Stimulated activated CD8-positive, alpha-beta memory T cell treated with anti-CD3 and anti-CD28 coated beads, Interleukin-2, amount 100 ng/mL, for 1 hour (primary cell): ENCODE measurements at places on chromosomes 1 and 21.

DNA sequence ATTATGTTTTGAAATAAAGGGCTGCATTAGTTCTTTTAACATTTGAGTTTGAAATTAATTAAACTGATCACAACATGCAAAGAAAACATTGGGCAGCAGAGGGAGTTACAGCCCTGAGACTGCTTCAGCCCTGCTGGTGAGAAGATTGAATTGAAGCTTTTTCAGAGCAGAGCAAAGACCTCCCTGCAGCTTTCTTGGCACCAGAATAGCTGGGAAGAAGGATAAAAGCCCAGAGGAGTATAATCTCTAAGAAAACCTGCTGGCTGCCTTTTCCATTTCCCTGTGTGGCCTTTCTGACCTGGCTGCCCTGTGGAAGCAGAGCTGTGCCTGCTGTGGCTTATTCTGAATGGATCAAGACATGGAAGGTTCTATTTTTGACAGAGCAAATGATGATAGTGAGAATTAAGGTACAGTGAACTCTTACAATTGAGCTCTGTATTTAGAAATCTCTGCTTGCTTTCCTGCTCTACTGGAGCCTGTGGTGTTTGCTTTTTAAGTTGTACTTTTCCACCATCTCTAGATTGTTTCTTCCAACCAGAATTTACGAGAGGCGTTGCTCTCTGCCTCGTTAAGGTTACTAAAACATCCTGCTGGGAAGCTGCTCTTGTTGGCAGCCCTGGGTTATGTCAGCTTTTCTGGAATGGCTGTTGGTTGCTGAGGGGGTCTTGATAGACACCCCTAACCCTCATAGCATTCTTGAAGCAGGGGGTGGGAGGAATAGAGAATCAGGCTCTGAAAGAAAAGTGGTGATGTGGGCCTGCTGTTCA lies 9.9 kb downstream of the SNRPE start:
- DNase-seq = no peak

DNA sequence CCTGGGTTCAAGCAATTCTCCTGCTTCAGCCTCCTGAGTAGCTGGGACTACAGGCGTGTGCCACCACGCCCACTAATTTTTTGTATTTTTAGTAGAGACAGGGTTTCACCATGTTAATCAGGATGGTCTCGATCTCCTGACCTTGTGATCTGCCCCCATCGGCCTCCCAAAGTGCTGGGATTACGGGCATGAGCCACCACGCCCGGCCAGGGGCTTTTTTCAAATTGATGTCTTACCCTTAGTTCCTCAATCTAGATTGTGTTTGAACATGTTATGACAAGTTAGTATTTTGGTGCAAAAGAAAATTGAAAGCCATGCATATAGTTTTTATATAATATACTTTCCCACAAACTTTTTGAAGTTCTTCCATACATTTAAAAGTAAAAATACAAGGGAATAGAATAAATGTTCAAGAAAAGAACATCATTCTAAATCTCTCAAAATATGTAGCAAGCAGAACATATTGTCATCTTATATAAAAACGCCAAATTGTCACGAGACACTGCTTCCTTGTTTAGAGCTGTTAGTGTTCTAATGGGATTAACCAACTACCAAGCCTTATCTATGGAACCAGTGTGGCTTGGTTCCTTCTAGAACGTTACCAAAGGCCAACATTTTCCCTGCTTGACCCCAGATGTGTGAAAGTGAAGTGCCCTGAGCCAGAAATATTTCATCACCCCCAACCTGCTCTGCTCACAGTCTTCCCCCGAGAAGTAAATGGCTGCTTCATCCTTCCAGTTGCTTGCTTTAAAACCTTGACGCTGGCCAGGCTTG lies 9.5 kb upstream of the PLEKHM2 start:
- no peak for DNase-seq

DNA sequence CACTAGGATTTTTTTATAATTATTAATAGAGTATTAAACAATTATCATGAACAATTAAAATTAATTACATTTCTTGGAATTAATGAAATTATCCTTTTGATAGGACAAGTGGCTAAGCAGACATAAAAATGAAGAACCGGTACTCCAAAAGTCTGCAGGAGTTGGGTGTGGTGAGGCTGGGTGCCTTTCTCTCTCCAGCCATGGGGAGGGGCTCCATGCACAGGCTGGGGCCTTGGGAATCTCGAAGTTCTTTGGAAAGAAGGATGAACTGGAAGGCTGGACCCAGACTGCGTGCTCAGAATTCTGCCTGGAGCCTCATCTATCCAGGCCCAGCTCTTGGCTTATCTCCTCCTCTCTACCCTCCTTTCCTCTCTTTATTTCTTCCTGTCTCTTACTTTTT lies 94.1 kb downstream of the ACTL8 start:
- no peak for DNase-seq

- DNase-seq = no peak
Observed at GRCh38 chr1:1165485-1165884, 8.2 kb upstream of the TTLL10 start.

- no peak for DNase-seq
Observed at GRCh38 chr1:212256369-212256768, 28.8 kb upstream of the PPP2R5A start.

DNA sequence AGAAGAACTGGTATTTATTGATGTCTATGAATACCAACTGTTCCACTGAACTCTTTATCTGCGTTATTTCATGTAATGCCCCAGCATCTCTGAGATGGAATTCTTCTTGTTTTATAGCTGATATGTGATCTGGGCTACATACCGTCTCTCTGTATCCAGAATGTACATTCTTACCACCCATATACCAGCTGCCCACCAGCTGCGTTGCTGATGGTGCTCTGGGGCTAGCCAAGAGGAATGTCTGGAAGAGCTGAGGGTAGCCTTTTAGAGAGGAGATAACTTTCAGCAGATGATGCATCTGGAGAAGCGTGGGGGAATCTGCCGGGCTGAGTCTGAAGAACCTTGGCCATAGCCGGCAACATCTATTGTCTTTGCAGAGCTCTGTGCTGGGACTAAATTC lies 137.5 kb downstream of the RYR2 start:
- DNase-seq = no peak

DNA sequence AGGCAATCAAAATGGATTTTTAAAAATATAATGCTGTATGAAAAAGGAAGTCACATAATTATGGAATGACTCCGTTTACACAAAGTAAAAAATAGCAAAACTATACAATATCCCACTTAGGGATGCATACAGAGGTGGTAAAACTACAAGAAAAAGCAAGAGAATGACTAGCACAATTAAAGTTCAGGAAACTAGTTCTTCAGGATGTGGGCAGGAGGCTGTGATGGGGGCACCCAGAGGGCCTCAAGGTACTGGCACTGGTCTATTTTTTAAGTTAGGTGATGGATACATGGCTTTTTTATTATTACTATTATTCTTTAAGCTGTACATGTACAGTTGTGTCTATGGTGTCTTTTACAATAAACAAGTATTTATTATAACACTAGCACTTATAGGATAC lies 1.4 kb upstream of the ZC3H12A start:
- DNase-seq = no peak

DNA sequence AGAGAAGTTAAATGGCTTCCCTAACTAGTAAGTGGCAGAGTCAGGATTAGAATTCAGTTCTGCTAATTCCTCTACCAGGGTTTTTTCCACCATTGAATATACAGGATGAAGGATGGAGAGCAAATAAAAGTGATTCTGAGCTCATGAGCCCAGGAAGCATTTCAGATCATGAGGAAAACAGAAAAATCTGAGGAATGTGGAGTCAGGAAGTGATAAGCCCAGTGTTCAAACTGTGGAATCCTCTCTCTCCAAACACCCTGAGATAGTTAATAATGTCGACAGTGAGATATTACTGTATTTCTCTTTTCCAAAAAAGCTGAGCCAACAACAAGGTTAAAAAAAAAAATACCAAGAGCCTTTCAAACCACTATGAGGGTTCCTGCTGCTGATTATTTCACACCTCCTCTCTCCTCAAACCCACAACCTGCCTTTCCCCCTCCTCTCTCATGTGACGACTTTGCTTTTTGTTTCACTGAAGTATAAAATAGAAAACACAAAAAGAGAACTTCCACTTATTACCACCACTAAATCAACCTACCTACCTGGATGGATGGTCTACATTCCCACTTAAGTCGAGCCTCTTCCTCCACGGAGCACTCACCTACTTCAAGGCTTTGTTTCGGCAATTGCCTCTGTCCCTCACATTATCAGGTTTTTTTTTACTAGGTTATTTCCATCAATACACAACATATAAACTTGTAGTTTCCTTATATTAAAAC lies 8.9 kb downstream of the SLAMF1 start:
- no peak for DNase-seq

- DNase-seq = no peak
Observed at GRCh38 chr1:239861985-239862384, 229.7 kb upstream of the FMN2 start.
